ENCODE measurements at places on chromosomes 1 and 21.

DNA sequence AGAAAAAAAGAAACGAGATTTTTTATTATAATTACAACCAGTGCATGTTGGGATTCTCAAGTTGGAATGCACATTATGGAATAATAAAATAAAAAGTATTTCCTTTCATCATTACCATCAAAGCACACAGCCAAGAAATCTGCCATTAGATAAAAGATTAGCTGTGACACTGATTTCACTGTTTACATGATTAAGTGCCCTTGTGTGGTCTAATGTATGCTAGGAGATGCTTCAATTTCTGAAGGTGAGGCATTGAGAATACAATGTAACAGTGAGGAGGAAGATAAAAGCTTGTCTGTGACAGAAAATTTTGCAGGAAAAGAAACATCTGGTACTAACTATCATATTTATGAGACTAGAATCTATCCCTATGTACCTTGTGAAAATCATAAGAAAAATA, 409.7 kb upstream of the PRMT6 start:
- no peak for DNase-seq

DNA sequence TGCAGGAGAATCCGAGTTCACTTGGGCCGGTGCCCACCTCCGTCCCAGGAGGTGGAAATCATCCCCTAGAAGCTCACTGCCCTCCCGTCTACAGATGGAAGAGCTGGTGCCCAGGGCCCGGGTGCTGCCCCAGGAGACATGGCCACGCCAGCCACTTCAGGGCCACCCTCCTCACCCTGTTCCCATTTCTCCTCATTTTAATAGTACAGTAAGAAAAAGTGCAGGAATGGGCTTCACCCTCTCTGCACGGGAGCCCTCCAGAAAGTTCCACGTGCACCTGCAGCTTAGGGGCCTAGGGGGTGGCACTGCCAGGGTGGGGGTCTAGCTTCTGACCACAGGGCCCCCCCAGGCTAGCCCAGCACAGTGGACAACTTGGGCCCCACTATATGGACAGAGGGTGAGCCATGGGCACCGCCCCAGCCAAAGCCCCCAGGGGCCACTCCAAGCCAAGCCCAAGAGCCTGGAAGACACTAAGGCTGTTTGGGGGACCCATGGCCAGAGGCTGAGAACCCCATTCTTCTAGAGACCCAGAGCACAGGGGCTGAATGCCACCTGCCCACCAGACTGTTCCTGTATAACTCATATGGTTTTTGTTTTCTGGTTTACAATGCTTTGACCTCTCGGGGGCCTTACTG, 3.4 kb upstream of the FTCD start:
- DNase-seq: no peak

GRCh38 chr1:53498555-53499131, 39.4 kb downstream of the DMRTB1 start:
- no peak for DNase-seq

DNA sequence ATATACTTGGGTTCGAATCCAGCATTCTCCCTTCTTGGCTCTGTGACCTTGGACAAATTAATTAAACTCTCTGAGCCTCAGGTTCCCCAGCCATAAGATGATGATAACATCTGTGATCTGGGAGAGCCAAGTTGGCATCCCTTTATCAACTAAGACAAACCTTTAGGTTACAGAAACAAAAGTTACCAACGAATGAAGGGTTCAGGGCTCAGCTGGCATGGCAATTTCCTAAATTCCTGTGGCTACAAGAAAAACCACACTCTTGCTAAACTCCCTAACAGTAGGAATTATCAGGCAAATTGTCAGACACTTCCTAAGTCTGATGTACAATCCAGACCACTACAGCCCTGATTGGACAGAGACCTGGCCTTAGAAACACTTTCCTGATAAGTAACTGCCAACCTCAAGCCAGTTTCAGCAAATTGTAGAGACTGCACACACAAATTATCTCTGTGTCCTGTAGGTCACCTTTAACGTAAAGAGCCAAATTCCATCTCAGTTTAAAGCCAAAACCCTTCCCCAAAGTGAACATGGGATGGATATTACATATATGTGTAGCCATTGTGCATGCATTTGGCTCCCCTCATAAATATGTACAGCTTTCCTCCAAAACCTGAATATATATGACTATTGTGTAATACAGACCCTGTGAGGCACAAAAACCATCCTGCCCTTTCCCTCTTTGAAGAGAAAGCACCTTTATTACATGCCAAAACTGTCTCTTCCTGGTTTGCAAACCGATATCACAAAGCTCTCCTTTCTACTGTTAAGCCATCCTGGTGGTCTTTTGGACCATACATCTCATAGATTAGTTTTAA, 39.5 kb upstream of the EDARADD start:
- no peak for DNase-seq

DNA sequence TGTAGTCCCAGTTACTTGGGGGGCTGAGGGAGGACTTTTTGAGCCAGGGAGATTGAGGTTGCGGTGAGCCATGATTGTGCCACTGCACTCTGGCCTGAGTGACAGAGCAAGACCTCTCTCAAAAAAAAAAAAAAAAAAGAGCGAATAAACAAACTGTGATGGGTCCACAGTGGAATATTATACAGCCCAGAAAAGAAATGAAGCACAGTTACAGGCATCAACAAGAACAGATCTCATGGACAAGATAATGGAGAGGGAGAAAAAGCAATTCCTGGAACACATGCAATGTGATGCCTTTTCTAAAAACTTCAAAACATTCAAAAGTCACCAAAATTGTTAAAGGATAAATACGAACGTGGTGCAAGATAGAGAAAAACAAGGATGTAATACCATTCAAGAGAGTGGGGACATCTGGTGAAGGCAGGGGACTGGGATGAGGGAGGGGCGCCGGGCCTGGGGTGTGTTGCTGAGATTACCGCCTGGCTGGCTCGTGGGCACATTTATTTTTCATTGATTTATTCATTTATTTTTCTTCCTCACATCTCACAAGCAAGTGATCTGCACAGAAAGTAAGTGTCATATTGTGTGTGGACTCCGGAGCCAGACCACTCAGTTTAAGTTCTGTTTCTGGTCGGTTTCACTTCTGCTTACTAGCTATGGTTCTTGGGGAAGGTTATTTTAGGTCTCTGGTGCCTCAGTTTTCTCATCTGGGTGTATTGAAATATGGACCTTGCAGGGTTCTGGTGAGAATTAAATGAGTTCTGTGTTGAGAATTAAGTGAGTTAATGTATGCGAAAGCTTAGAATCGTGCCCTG, 30.1 kb downstream of the ABCG1 start:
- DNase-seq: no peak

DNA sequence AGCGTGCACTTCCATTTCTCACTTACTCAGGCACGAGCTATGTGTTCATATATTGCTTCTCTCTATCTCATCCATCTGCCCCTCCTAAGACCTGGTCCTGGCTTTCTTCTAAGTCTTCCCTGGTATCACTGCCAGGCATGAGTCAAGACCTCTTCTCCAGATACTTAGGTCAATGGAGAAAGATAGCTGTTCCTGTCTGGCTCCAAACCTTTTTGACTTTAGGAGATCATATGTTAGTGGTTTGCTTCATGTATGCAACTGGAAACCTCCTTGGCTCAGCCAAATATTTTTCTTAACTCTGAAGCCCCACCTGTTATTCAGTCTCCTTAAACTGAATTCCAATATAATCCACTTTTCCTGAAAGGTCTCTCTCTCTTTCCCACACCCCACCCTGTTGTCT, 211.6 kb upstream of the PTBP2 start:
- DNase-seq: no peak

GRCh38 chr1:3650248-3651025, 534 bp upstream of the WRAP73 start:
- DNase-seq: no peak

DNA sequence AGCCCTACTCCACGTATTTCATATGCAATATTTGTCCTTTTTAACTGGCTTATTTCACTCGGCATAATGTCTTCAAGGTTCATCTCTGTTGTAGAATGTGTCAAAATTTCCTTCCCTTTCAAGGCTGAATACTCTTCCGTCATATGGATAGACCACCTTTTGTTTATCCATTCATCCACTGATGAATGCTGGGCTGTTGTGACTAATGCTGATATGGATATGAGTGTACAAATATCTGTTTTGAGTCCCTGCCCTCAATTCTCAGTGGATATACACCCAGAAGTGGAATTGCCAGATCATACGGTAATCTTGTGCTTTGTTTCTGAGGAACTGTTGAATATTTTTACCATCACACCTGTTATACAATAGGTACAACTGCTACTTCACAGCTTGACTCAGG, 155.2 kb upstream of the IRF2BP2 start:
- no peak for DNase-seq

DNA sequence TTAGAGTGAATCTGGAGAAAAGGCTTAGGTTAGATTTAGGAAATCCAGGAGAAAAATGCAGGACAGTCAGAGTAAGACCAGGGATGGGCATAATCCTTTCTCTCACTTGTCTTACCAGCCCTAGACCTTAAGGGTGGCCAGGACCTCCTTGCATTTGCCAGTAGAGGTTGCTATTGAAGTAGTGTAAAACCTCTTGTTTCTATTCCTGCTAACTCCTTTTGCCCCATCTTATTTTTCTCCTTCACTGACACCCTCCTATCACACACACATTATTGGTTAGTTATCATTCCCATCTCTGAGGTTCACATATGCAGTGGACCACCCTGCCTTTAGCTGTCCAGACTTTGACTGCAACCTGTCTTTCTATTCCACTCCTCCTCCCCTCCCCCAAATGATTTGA, 75.0 kb upstream of the MACF1 start:
- DNase-seq: no peak

- DNase-seq: no peak
Observed at GRCh38 chr1:12015001-12015491, 4.3 kb upstream of the MIIP start.

GRCh38 chr21:34795175-34795547, 126.4 kb downstream of the CLIC6 start:
- DNase-seq: no peak

Data from activated naive CD4-positive, alpha-beta T cell treated with anti-CD3 and anti-CD28 coated beads, Interleukin-2, amount 50 U/mL, for 16 hours (primary cell).